ENCODE measurements at places on chromosomes 13 and 19.

DNA sequence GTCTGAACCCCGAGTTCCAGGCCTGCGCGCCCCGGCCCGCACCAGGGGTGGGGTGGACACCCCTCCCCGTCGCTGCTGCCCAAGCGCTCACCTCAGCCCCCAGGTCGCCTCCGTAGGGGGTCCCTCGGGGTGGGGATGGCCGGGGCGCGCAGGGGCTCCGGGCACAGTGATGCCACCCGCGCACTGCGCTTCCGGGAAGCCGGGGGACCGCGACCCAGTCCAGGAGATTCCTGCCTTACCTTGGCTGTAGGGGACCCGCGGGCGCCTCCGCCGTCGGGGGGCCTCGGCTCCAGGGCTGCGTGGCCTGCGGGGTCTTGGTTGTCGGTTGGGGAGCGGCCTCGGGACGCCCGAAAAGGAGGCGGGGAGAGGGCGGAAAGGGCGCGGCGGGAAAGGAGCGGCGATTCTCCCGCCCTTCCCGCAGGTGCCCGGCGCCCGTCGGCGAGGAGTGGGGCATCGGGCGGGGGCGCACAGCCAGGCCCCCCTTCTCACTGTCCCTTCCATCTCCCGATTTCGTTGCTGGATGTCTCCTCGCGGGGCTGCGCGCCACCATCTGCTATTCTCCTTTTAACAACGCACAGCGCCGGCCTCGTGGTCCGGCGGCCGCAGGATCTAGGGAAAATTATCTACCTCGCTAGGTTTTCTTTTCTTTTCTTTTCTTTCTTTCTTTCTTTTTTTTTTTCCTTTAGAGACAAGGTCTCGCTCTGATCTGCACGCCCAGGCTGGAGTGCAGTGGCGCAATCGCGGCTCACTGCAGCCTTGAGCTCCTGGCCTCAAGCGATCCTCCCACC, at the start of gene KEAP1:
Gene KEAP1, minus strand, starts transcription at position 355 of the 788 bp plus-strand sequence. CDS start 3,323 bp downstream, outside the sequence.
- DNase-seq = no peak

DNA sequence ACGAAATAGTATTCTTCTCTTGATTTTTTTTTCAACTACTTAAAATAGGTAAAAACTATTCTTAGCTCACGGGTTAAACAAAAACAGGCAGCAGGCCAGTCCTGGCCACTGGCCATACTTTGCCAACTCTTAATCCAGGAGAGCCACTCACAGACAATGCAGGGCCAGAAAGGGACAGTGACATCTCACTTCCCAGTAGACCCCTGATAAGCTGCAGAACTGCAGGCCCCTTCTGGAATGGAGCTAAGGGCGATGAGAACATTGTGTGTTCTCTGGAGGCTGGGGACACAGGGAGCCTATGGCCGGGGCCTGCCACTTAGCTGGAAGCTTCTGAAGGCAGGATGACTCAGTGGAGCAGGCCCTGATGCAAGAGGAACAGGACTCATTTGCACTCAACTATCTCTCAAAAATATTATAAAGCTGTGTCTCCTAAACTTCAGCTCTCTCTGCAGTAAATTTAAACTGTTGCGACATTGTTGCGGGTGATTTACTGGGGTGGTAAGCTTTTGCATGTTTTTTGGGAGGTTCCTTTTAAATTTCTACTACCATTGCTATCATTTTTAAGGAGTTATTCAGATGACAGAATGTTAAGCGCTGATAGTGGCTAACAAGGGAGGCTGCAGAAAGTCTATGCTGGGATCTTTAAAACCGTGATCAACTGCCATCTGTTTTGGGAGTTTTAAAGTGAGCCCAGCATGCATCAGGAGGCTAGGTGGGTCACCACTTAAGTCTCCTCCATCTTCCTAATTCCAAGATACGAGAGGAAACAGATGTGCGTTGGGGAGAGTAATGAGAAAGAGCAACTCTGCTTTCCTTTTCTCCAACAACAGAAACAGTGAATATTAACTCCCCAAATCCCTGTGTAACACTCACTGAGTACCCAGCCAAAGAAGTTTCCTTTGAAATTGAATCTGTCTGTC, 33.2 kb upstream of the KATNAL1 start:
- DNase-seq = no peak

DNA sequence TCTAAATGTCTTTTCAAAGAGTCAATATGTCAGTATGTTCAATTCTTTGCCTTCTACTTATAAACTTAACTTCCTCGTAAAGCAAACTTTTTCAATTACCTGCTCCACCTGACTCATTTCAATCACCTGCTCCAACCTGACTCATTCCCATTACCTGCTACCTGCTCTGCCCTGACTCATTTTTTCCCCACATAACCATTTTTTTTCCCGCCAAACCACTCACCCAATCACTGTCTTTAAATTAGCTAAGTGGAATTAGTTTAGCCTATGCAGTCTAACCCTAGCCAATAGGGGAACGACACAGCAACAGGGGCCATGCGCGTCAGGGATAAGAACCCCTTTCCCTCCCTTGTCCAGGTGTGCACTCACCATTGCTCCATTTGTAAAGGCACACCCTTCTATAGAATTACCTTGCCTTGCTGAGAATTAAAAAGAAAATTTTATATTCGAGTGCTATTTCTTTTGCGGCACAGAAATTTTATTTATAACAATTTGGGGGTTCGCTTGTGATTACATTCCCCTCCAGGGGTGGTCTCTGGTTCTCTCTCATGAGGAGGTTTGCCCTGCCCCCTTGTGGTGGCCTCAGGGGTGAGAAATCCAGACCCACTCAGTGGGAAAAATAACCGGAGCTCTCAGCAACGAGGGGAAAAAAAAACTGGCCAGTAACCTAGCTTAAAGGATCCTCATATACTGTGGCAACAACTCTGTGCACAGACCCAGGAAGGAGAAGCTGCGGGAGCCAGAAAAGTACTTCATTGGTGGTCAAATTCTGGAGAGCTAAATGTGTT, 193.1 kb downstream of the ZNF486 start:
- DNase-seq = no peak

DNA sequence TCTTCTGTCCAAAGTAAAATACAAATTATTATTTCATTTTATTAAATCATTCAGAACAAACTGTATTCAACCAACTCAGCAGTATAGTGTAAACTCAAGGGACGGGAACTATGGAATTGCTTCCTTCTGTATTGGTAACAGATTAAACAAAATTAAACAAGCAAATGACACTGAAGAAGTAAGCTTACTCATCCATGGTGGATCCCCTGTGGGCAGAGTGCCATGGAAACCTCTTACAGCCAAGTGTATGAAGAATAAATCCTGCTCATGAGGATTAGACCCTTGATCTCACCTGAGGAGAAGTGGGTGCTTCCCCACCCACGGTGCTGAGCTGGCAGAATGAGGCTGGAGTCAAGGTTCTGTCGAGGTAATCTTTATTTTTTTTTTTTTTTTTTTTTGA, 18.0 kb upstream of the RFXAP start:
- DNase-seq = no peak

DNA sequence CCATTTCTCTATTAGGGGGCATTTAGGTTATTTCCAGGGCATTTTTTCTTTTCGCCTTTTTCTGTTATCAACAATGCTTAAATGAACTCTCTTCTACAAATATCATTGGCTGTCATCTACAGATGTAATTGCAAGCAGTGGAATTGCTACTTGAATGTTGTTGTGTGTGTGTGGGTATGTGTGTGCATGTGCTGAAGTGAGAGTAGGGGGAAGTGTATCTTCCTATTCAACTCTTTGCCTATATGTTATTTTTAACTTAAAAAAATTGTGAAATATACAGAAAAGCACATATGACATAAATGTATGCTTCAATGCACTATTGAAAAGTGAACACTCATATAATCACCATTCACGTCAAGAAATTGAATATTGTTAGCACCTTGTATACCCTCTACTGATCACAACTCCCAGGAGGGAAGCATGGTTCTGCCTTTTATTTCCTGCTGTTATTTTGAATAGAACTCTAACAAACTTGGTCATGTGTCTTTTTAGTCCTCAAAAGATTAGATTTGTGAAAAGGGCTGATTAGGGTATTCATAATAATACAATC, 24.7 kb downstream of the WDFY2 start:
- DNase-seq = no peak

DNA sequence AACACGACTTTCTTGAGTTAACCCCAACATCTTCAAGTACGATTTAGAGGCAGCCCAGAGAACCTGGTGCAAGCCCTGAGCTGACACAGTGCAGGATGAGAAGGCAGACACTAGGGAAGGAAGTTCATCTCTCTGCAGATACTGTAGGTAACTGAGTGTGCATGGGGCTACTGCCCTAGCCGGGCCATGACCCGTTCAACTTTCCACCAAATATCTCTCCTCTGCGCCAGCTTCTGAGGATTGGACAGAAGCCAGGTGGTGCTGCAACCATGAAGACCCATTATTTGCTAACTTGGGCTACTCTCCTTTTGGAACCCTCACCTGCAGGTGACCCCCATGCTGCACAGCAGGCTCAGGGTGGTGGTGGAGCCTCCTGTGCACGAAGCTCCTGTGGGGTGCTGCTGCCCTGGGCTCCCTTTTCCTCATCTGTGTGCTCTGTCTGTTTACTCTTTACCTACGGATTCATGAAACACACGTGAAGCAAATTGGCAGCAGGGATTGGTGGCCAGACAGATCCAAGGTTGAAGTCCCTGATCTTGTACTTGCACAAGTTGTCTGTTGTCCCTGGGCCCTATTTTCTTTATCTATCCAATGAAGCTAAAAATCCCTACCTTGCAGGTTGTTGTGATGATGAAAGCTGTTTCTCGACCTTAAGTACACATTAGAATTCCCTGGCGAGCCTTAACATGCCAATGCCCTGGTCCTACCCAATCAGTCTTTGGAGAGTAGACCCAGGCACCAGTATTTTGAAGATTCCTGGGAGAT, 227.8 kb downstream of the LACC1 start:
- DNase-seq = no peak

- DNase-seq = no peak
Measured at GRCh38 chr13:56530096-56530495, 610.6 kb upstream of the PRR20A start.

Measured in stimulated activated CD8-positive, alpha-beta memory T cell treated with anti-CD3 and anti-CD28 coated beads, Interleukin-15, amount 100 ng/mL, for 48 hours (primary cell).